ENCODE measurements at places on chromosomes 13 and 19.

DNA sequence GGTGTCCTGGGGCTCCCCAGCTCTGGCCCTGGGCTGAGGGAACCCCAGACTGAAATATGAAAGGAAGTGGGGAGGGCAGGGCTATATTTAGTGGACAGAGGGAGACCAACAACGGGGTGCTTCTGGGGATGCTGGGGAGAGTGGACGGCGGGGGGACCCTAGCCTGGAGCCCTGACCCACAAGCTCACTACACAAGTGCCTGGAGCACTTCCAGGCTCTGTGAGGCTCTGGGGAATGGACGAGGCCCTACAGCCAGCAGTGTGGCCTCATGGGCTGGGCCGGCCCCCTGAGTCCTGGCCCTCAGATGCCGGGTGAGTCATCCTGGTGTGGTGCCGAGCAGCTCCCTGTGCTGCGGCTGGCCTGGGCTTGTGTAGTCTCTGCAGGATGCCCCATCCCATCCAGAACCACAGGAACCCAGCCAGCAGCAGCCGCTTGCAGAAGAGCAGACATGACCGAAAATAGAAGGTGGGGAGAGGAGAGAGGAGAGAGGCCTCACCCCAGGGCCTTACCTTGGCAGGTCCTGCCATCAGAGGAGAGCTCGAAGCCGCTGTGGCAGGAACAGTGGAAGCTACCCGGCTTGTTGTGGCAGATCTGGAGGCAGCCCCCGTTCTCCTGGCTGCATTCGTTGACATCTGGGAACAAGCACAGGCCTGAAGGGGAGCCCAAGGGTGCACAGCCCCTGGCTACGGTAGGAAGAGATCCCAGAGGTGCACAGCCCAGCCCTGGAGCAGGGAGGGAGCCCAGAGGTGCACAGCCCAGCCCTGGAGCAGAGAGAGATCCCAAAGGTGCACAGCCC, 26.1 kb downstream of the GAS6 start:
- DNase-seq = no peak

GRCh38 chr13:44157606-44158005, 216.0 kb upstream of the SERP2 start:
- no peak for DNase-seq

DNA sequence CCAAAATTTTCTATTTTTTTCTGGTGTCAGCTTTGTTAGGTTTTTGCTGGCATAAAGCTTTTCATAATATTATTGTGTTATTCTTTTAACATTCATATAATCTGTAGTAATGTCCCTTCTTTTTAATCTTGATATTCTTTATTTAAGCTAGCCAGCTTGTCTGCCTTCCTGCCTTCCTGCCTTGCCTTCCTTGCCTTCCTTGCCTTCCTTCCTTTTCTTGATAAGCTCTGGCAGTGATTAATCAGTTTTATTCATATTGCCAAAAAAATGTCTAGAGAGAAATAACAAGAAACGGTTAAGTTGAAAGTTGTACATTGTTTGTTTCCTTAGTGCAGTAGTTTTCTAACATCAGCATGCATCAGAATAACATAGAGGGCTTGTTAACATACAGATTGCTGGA, 257.5 kb downstream of the MAB21L1 start:
- no peak for DNase-seq

DNA sequence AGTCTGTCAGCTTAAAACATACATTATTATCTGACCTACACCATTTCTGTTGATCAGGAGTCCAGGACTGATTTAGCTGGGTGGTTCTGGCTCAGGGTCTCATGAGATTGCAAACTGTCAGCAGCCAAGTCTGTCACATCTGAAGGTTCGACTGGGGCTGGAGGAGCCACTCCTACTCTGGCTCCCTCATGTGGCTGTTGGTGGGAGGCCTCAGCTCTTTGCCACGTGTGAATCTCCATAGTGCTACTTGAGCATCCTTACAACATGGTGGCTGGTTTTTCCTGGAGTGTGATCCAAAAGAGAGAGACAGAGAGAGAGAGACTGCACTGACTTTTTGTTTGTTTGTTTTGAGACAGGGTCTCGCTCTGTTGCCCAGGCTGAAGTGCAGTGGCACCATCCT, 63.6 kb upstream of the NFIC start:
- DNase-seq = no peak

GRCh38 chr13:83941701-83942335, 59.5 kb upstream of the SLITRK1 start:
- DNase-seq = no peak

- no peak for DNase-seq
These were observed 195.5 kb downstream of the ZNF536 start for GRCh38 chr19:30567536-30568232.

DNA sequence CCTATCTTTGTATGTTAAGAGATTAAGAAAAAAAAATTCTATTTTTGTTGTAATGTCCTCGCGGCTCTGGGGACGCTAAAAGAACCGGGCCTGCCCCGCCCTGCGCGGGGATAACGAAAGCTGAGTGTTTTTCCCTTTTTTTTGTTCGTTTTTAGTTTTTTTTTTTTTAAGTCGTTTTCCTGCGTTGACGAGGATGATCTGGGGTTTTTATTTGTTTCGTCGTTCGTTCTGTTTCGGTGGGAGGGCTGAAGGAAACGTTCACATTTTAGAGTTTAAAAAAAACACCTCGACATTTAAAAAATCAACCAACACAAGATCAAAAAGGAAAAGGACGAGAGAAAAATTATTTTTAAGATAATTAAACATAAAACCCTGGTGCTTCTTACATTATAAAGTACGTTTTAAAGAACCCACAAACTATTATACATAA, 5.6 kb downstream of the LYL1 start:
- no peak for DNase-seq

GRCh38 chr19:54030895-54031586, 32.7 kb downstream of the VSTM1 start:
- DNase-seq = no peak

- DNase-seq = peak; percentile 39
These were observed at the start of gene EHD2 for GRCh38 chr19:47713046-47714021. Gene EHD2, plus strand, starts transcription at chr19:47713422. Its CDS starts 3,191 bp downstream, at chr19:47716613.

- DNase-seq = no peak
These were observed 8.9 kb upstream of the ZNF527 start for GRCh38 chr19:37361994-37362393.

DNA sequence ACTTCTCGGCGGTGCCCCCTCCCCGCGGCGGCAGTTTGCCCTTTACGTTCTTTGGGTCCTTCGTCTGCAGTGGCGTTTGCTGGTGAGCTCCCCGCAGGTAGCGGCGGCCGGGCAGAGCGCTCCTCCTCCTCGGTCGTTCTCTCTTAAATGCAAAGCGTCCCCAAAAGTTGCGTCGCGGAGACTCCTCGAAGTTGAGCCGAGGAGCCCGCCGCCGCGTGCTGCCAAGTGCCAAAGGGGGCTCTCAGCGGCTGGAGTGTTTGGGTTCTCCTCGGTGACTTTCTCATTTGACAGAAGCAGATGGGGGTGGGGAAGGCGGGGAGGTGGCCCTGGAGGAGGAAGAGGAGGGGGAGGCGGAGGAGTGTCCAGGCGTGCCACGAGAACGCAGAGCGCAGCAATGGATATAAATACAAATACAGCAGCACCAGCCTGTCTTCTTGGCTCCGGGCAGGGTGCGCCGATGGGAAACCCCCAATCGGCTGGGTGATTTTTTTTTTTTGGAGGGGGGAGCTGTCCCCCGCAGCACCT, at the start of gene SOX21:
SOX21 (minus strand) TSS at position 259 of the 525 bp plus-strand sequence. CDS start 496 bp downstream, outside the sequence.
- DNase-seq = no peak

- DNase-seq = no peak
These were observed 42.3 kb downstream of the ENOX1 start for GRCh38 chr13:43744261-43745031.

DNA sequence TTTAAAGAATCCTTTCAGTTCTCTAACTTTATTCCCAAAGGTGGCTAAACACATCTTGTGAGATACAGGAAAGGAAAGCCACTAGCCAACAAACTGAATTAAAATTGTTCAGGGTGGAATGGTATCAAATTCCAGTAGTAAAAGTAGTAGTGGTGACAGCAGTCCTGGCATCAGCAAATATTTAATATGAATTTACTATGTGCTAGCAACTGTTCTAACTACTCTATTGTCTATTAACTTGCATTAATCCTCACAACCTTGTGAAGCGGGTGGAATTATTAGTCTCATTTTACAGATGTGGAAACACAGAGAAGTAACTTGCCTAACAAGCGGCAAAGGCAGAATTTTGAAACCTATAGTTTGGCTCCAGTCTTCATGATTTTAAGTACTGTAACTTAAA, 130.1 kb downstream of the KLF12 start:
- no peak for DNase-seq

DNA sequence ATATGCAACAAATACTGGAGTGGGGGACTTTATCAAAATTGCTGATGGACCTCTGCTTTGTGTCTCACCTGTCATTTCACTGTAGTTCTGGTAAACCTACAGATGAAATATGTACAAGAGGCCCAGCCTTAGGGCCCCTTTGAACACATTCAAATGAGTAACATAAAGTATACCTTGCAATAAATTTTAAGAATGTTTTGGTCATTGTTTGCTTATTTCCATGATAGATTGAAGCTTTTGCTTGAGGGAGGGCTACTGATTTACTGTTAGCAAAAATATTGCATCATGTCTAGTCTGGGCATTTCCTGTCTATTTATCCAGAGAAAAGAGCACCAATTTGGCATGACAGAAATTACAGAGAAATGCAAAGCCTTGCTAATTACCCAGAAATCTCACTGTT, 705.5 kb upstream of the PCDH9 start:
- no peak for DNase-seq

- DNase-seq = no peak
These were observed 575 bp downstream of the SMIM44 start for GRCh38 chr19:3482507-3483225.

DNA sequence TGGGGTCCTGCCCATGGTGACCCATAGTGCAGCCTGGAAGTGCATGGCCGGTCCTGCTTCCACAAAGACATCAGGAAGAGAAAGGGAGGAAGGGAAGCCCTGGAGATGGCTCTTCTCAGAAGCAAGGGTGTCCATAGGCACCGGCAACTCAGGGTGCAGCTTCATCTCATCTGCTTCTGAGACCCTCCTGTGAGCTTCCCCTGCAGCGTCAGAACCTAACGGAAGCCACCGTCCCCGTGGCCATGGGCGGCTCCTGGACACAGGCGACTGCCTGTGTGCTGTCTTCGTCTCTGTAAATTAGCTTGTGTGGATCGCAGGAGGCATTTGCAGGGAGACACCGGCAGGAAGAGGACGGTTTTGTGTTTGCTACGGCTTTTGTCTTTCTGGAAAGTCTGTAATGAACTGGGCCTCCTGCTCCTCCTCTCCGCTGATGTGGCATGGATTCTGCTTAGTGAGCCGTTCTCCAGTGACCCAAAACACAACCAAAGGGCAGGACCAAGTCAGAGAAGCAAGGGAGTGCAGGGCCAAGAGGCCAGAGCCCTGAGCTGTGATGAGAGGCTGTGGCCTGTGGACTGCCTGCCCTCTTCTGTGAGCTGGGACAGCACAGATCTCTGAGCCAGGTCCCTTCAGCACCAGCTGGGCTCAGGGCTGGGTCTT, 2.5 kb downstream of the ATP4B start:
- no peak for DNase-seq

GRCh38 chr19:13275016-13275722, 125.0 kb downstream of the IER2 start:
- DNase-seq = peak; percentile 17

- DNase-seq = no peak
These were observed 10.1 kb upstream of the IRGC start for GRCh38 chr19:43705729-43706128.

- no peak for DNase-seq
These were observed 71.7 kb upstream of the GTF3A start for GRCh38 chr13:27352698-27353097.

GRCh38 chr13:31431722-31432137, 232.0 kb downstream of the B3GLCT start:
- peak; percentile 51 for DNase-seq

- DNase-seq = no peak
These were observed 2.7 kb downstream of the MICOS13 start for GRCh38 chr19:5677580-5677979.

GRCh38 chr13:110245416-110245899, 61.5 kb downstream of the COL4A1 start:
- no peak for DNase-seq

DNA sequence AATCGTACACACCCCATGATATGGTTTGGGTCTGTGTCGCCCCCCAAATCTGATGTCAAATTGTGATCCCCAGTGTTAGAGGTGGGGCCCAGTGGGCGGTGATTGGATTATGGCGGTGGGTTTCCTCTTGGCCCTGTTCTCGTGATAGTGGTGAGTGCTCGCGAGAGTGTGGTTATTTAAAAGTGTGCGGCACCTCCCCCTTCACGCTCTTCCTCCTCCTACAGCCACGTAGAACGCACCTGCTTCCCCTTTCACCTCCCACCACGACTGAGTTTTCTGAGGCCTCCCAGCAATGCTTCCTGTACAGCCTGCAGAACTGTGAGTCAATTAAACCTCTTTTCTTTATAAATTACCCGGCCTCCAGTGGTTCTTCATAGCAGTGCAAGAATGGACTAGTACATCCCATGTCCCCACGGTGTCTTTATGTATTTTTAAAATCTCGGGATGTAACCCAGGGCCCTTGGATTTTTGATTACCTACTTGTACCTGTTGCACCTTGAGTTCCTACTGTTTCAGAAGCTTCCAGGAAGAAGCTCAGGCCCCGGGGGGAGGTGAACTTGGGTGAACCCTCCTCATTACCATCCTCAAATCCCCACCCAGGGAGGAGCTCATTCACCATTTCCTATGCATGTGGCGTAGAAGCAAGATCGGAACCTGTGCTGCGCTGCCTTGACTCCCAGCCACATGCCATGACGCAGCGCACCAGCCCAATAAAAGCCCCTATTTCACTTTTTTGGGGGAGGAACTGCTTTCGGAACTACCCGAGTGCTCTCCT, 52.4 kb downstream of the TEX29 start:
- no peak for DNase-seq

DNA sequence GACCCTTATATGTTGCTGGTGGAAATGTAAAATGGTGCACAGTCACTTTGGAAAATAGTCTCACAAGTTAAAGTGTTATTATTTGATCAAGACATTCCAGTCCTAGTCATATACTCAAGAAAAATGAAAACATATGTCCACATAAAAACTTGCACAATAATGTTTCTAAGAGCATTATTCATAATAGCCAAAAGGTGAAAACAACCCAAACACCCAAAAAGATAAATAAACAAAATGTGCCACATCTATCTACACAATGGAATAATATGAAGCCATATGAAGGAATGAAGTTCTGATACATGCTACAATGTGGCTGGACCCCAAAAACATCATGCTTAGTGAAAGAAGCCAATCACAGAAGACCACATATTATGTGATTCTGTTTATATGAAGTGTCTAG, 14.4 kb upstream of the AKAP8 start:
- no peak for DNase-seq

DNA sequence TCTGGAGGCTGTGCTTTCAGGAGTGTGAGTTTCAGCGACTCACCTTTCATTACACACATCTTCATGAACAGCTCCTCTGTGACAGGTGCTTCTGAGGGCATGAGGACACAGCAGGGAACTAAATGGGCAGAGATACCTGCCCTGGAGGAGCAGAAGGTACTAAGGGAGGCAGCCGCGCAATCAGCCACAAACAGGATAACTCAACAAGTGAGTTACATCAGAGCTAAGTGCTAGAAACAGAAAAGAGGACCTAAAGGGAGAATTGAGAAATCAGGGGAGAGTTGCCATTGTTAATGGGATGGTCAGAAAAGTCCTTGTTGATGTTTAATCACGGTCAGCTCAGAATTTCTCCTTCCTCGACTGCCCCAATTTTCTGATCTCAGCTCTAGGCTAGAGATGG, 42.5 kb downstream of the SYDE1 start:
- DNase-seq = no peak

Data from stimulated activated CD4-positive, alpha-beta T cell treated with anti-CD3 and anti-CD28 coated beads, Interleukin-4, amount 100 ng/mL, for 24 hours (primary cell).